ENCODE measurements at places on chromosomes 2 and 18. TPM values are rescaled to one million over a fixed set of nuclear protein-coding genes. Genes with fewer than 3 reads are reported as not detected.

DNA sequence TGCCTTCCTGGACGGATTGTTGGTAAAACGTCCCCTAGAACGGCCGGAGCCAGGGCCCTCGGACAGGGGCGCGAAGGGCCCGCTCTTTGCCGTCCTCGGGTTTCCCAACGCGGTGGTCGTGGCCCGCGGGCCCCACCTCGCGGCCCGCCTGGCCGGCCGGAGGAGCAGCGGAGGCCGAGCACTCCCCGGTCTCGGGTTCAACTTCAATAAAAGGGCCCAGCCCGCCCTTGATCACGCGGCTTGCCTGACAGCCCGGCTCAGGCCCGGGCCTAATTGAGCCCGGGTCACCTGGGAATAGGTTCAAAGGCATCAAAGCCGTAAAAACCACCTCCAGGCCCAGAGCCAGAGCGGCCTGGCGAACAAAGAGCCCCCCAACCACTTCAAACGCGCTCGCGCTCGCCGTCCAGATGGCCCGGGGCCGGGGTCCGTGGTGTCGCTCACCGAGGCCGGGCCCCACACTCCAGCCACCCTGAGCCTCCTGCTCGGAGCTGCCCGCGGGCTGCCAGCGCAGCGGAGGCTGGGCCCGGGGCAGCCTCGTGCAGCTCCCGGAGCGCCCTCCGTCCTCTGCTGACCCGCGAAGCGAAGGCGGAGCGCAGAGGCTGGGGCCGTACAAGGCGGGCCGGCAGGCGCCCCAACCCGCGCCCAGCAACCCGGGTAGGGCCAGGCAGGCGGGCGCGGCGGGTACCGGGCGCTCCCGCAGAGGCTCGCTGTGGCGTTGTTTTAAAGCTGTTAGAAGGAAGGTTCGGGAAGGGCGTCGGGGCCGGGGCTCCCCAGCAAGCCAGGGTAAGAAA is 1.1 kb upstream of the TWIST2 start:
- peak; percentile 51 for DNase-seq

DNA sequence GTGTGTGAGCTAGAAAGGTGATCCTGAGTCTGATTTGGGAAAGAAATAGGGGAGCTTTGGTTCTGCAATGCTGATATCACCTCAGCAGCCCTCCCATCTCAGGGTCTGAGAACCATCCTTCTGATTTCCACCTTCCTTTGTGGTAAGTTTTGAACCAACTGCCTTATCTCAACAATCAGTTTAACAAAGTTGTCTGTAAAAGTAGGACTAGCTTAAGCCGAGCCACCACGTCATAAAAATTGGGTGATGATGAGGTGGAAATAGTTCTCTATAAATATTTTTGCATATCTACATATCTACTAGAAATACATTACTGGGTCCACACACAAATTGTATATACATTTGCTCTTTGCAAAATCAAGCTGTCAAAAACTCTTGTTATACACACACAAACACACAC is 1.1 kb downstream of the SULT1C4 start:
- DNase-seq = no peak

- peak; percentile 43 for DNase-seq
Measured at GRCh38 chr2:188884046-188884445, 90.1 kb upstream of the COL3A1 start.

Gene SNED1
- 105 TPM for total RNA-seq

Gene YES1
- 43.1 TPM for total RNA-seq
